ENCODE measurements at places on chromosomes 2 and 18.

DNA sequence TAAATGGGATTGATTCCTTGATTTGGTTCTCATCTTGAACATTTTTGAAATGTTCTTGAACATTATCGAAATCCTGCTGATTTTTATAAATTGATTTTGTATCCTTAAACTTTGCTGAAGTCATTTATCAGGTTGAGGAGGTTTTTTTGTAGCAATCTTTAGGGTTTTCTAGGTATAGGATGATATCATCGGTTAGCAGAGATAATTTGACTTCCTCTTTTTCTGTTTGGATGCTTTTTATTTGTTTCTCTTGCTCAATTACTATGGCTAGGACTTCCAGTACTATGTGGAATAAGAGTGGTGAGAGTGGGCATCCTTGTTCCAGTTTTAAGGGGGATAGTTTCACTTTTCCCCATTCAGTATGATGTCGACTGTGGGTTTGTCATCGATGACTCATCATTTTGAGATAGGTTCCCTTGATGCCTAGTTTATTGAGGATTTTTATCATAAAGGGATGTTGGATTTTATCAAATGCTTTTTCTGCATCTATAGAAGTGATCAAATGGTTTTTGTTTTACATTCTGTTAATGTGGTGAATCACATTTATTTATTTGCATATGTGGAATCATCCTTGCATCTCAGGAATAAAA, 201.5 kb upstream of the ZSWIM2 start:
- no peak for DNase-seq

DNA sequence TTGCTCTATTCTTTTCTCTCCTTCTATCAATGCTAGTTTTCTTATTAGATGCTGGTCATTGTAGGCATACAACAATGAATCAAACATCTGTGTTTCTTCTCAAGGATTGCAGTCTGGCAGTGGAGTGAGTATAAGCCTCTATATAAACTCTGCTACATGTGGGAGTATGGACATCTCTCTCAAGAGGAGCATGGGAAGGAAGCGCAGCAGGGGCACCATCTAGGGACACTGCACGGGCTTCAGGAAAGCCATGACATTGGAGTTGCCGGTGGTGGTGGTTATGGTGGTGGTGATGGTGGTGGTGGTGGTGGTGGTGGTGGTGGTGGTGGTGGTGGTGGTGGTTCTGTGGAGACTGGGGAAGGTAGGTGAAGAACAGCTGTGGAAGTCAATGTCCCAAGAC, 462.6 kb downstream of the RNF144A start:
- DNase-seq: no peak

GRCh38 chr2:165601928-165602521, 132.5 kb downstream of the CSRNP3 start:
- DNase-seq: no peak

- no peak for DNase-seq
Observed at GRCh38 chr18:56443166-56443907, 195.1 kb downstream of the TXNL1 start.

GRCh38 chr2:215271446-215271845, 40.4 kb upstream of the ATIC start:
- DNase-seq: no peak

DNA sequence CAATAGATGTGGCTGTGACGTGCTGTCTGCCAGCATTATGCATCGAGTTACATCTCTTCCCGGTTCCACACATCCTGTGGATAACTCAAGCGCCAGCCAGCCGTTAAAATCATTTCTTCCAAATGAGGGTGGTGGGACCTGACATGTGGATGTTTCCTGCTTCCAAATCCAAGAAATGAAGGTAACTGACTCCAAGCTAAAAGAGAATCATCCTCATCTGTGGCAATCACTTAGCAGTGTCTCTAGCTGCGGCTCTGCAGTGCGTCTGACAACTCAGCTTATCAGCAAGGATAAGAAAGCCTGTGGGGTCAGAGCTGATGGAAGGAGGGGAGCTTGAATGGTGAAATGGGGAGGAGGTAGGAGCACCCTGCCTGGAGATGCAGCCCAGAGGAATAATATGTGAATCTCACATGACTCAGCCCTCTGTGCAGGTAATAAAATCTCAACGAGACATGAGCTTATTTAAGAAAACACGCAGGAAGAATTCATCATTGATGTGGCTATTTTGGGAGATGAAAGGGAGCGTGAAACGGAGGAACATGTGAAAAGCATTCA, 382.2 kb upstream of the TRIB2 start:
- no peak for DNase-seq

GRCh38 chr18:59038295-59039039, 101.2 kb upstream of the SEC11C start:
- DNase-seq: no peak

GRCh38 chr2:219041252-219041651, at the start of gene CFAP65:
Gene CFAP65, minus strand, starts transcription at chr2:219041516. Its CDS starts 2,468 bp downstream, at chr2:219039048.
- DNase-seq: no peak

GRCh38 chr2:105635564-105635963, 109.1 kb upstream of the NCK2 start:
- no peak for DNase-seq

DNA sequence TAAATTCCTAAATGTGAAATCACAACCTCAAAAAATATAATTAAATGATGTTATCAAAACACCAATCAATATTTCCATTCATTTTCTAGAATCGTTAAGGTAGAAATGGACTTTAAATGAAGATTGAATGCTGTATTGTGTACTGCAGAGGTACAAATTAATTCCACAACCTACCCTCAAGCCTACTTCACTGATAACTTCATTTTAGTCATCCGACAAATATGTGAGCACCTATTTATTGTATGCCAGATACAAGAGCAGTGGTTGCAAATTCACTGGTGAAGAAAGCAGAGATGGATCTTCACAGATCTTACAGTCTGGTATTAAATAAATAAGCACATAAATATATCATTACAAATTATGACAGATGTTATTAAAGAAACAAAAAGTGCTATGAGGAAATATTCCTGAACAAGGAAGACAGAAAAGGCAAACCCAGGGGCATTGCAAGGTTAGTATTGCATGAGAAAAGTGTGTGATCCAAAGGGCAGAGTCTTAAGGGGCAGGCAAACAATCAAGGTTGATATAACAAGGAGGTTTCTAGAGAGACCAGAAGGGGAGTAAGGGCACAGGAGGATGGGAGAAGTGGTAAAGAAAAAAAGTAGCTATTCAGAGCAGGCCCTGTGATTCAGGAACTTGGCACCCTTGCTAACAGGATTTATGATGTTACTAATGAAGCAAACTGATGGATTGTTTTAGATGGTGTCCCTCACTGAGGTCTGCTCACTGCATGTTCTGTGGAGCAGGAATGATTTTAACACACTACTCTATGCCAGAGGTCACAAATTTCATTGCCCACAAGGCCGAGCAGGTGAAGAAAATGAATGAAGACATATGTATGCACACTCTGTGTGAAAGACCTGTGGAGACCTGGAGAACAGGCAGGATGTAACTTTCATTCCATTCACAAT, 128.0 kb upstream of the CCDC150 start:
- DNase-seq: no peak

GRCh38 chr18:74869904-74870863, 272.5 kb downstream of the ZNF407 start:
- no peak for DNase-seq

DNA sequence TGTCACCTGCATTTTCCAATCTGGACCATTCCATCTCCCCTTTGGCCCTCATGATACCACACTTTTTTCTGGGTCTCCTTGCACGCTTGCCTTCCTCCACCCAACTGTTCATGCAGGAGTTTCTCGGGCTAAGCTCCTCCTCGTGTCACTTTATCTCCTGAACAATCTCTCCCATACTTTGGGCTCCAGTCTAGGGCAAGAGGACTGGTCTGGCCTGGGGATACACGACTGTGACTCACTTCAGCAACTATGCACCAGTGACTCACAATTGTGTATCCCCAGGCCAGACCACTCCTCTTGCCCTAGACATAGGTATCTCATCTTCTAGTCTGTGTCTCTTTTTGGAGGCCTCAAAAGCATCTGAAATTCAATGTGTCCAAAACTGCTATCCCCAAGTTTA, 149.4 kb upstream of the PTPRM start:
- DNase-seq: no peak

Measured in tibial artery (tissue), 4 donors.